ENCODE measurements at places on chromosomes 1 and 21.
A peak's percentile ranks its signal among the peaks of the same experiment; 100 is the strongest.

- peak; percentile 71 for DNase-seq
Measured at GRCh38 chr1:178934546-178934945, 63.7 kb upstream of the ANGPTL1 start.

DNA sequence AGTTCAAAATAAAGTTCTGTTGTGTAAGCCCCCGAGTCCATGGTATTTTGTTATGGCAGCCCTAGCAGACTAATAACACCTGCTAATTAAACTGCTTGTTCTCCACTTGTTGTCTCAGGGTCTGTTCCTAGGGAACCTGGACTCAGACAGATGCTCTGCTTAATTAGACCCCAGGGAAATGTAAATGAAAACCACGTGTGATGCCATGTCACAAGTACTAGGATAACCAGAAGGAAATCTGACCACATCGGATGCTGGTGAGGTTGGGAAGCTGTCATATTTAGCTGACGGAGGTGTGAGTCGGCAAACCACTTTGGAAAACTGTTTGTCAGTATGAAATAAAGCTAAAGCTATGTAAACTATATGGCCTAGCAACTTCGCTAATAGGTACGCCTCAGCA lies 19.6 kb downstream of the EDN2 start:
- DNase-seq, result no peak

GRCh38 chr1:41690331-41690730 lies 205.8 kb upstream of the EDN2 start:
- no peak for DNase-seq

DNA sequence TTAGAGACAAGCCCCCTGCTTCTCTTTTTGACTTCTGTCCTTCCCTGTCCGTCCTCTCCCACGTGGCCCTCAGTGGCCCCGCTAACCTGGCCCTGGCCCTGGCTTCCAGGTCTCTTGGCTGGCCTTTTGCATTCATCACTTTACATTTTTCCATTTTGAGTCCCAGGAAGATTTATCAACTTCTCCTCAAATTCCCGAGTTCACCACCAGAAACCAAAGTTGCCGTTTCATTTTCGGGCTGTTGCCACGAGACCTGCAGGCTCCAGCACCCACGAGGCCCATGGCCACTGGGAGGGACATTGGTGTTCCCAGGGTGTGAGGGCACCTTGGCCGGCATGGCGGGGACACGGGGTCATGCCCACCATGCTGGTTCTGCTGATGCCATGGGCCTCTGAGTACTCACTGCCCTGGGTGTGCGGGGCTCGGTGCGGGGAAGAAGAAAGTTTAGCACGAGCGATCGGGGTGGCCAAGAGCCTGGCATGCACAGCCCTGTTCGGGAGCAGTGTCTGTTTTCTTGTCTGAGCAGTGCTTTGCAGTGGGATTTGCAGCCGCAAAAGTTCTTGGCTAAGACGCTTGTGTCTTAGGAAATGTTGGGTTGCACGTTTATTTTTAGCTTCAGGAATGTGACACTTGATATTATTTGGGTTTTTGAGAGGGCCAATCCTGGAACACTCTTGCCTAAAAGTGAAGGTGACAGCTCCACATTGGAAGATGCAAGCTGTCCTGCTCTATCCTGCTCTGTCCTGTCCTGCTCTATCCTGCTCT lies 40.4 kb upstream of the ADARB1 start:
- no peak for DNase-seq

DNA sequence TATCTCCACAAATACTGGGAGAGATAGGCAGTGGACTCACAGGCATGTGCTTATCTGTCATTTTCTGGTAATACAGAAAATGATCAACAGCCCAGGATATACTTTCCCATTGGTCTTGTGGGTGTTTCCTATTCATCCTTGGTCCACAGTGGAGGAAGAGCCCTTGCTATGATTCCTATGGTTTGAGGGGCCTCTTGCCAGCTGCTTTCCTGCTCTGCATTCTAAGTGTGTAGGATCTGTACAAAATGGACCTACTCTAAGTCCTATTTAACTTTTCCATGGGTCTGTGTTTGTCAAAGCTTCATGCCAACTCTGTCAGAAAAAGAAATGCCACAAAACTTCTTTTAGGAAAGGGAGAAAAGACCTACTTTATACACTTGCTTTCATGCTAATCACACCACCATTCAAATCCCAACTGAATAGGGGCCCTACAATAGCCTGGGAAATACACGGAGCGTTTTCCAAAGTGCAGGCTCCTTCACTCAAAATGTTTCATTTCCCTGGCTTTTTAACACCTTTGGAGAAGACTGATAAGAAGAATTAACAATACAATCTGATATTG lies 16.4 kb downstream of the PLPP3 start:
- DNase-seq, result no peak
